NCI-H1048 (cell line): ENCODE measurements at places on chromosomes 7 and 10.

GRCh38 chr10:78579995-78580394 lies 488.8 kb upstream of the ZMIZ1 start:
- DNase-seq: no peak

- no peak for DNase-seq
Observed at GRCh38 chr7:151099486-151100211, 13.4 kb downstream of the AGAP3 start.

GRCh38 chr7:116810267-116811116 lies 51.9 kb upstream of the CAPZA2 start:
- DNase-seq: peak; percentile 32

DNA sequence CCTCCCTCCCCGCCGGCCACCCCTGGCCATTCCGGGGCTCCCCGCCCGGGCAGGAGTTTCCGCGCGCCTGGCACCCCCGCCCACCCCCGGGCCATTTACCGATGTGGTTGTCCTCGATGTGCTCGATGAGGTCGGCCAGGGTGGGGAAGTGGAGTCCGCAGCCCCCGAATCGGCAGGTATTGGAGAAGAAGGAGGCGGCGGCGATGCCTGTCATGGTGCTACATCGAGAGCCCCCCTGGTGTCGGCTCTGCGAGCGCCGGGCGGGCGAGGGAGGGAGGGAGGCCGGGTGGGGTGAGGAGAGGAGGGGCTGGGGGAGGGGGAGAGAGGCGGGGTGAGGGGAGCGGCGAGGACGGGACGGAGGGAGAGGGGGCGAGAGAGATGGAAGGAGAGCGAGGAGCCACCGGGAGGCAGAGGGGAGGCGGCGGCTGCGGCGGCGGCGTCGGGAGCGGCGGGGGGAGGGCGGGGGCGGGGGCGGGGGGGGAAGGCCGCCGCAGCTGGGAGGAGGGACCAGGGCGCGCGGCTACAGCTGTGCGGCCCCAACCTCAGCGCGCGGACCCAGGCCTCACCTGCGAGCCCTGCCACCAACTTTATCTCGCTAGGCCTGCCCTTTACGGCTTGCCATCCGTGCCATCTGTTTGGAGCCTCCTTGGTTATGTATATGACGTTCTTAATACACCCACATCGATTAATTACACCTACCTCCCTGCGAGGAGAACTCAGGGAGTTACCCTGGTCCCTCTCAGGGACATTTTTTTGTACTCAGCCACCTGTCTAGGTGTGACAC lies at the start of gene JAZF1:
Gene JAZF1 (minus strand): TSS at position 432 of the 784 bp plus-strand sequence.
- no peak for DNase-seq

DNA sequence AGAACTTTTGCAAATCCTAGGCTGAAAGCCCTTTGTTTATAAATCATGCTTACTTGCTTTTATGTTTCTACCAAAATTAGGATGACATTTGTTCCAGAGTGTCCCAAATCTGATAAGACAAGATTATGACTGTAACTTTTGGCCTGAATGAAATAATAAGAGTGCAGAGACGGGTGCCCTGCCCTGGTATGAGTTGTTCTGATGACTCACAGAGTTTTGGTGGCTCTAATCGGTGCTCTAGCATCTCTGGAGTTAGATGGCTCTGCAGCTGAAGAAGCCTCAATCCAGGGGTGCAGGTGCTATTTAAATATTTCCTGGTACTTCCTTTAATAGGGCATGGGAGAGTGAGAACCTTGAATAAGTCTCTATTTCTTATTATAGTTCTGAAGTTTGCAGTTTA lies 102.2 kb upstream of the ELMO1 start:
- DNase-seq: no peak

GRCh38 chr7:127946847-127947246 lies 84.4 kb downstream of the LRRC4 start:
- no peak for DNase-seq

DNA sequence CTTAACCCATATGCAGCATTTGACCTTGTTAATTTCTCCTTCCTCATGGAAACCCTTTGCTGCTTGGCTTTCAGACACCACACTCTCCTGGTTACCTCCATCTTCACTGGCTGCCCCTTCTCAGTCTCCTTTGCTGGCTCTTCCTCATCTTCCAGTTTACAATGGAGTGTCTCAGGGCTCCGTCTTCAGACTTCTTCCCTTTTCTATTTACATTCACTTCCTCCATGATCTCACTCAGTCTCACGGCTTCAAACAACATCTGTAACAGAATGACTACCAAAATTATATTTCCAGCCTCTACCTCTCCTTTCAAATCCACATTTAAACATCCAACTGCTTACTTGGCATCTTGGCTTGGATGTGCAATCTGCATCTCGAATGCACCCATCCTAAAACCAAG lies 140.4 kb downstream of the DKK1 start:
- DNase-seq: no peak

GRCh38 chr7:22809902-22810642 lies 12.6 kb downstream of the TOMM7 start:
- no peak for DNase-seq

GRCh38 chr7:150686030-150686631 lies 625 bp downstream of the GIMAP2 start:
- DNase-seq: no peak

DNA sequence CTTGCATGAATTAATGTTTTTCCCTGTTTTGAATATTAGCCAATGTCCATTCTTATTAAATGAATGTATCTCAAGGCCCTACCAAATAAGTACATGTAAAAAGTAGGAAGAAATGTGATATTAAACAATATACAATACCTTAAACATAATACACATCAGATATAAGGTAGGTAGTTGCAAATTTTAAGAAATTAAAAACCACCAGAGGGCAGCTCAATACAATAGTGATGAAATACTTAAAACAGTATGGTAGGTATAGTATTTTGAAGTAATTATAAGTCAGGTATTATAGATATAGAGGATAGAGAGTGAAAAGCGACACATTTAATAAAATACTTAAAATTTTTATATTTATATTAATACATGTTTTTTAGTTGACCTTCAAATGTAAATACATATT lies 43.6 kb upstream of the CDK14 start:
- no peak for DNase-seq

DNA sequence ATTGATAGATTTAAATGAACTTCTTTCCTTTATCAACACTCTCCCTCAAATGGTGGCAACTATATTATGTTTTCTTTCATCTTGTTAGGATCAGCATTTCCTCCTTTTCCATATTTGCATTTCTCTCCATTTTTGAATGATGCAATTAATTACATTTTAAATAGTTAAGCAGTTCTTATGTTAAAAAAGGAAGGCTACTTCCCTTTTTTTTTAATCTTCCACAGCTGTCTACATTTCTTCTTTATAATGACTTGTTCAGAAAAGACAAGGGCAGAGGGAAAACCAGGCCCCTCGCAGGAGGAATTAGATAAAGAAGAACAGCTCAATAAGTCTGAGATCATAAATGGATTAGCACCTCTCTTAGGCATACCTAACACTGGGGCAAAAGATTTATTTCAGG lies 208.9 kb downstream of the ARL4A start:
- DNase-seq: no peak

DNA sequence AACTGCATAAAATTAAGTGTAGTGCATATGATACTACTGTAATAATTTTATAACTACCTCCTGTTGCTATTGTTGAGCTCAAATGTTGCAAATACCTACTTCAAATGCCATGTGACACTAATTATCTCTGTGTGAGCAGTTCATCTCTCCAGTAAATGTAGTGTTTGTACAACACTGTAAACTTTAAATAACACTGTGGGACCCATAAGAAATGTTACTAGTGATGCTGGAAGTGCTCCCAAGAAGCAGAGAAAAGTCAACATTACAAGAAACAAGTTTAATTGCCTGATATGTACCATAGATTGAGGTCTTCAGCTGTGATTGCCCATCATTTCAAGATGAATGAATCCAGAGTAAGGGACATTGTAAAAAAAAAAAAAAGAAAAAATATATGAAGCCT lies 39.9 kb downstream of the RALA start:
- DNase-seq: no peak

DNA sequence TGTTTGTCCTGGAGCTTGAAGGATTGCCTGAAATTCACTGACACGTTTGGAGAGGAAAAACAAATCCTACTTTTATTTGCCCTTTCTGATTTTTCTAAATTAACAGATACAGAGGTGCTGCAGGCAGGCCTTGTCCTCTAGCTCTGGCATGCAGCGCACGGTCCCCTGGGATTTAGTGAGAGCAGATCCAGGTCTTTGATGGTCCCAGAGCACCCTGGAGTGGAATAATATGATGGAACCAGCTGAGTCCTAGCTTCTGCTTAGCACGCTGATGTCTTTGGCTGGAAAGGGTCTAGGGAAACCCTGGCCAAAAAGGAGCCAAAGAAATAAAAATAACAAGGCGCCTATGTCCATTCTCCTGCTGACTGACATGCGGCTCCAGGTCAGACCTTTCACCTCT lies 40.5 kb downstream of the C10orf120 start:
- DNase-seq: no peak

DNA sequence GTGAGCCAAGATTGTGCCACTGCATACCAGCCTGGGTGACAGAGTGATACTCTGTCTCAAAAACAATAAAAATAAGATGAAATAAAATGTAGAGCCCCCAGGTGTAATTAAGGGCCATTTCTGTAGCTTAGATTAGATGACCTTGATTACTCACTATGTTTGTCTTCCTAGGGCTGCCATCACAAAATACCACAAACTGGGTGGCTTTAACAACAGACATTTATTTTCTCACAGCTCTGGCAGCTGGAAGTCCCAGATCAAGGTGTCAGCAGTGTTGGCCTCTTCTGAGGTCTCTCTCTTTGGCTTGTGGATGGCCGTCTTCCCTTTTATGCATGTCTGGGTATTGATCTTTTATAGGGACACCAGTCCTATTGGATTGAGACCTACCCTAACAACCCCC lies 6.1 kb downstream of the PTER start:
- DNase-seq: no peak

GRCh38 chr7:127699853-127700252 lies 47.9 kb downstream of the SND1 start:
- DNase-seq: no peak

- DNase-seq: no peak
Observed at GRCh38 chr10:9228771-9229170, 1174.3 kb downstream of the GATA3 start.

GRCh38 chr7:106021151-106022067 lies 58.3 kb downstream of the CDHR3 start:
- DNase-seq: no peak

DNA sequence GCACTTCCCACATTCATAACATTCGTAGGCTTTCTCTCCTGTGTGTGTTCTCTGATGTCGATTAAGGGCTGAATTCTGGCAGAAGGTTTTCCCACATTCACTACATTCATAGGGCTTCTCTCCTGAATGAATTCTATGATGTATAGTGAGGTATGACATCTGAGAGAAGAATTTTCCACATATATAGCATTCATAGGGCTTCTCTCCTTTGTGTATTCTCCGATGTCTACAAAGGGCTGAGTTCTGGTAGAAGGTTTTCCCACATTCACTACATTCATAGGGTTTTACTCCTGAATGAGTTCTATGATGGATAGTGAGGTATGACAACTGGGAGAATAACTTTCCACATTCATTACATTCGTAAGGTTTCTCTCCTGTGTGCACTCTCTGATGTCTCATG lies 15.6 kb downstream of the ZNF12 start:
- no peak for DNase-seq

DNA sequence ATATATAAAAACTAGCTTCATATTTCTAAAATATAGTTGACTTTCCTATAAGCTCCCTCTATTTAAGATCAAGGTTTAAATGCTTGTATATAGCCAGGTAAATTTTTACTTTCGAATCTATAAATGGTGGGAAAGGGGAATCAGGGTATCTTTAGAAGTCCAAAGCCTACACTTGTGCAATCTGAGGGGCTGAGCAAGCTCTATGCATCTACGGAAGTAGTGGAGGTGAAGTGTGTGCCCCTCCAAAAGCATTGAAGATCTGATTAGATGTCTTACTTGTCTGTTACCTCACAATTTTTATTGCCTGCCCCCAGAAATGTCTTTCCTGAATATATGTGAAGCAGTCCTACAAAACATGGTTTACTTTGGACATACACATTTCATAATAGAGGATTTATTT lies 1.6 kb downstream of the AKAP9 start:
- DNase-seq: no peak

DNA sequence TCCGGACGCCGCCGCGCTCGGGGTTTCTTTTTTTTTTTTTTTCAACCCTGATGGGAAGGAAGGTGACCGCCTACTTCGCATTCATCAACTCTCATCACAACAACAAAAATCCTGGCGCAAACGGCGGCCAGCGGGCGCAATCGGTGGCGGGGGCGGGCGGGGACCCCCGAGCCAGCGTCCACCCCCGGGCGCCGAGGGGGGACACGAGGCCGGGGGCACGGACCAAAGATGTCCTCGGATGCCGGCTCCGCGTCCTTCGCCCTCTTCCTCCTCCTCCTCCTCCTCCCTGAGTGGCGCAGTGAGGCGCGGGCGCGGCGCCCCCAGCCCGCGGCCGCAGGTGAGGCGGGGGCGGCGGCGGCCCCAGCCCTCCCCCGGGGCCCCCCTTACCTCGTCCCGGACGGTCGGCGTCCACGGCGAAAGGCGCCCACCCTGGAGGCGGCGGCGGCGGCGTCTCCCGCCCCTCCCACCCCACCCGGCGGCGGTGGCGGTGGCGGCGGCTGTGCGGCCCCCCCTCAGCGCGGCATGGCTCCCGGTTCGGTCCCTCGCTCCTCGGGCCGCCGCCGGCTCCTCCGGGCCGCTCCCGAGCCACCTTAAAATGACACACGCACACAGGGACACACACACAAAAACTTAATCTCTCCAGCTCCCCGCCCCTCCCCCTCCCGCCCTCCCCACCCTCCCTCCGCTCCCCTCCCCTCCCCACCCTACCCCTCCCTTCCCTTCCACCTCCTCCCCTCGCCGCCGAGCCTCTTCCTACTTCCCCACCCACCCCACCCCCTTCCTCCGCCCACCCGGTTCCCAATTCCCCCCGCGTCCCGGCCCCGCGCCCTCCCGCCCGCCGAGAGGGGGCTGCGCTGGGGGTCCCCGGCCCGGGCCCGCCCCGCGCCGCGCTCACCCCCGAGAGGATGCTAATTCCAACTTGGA lies at the start of gene CTBP2:
Gene CTBP2 (minus strand): TSS at position 632 of the 924 bp plus-strand sequence.
- DNase-seq: no peak

DNA sequence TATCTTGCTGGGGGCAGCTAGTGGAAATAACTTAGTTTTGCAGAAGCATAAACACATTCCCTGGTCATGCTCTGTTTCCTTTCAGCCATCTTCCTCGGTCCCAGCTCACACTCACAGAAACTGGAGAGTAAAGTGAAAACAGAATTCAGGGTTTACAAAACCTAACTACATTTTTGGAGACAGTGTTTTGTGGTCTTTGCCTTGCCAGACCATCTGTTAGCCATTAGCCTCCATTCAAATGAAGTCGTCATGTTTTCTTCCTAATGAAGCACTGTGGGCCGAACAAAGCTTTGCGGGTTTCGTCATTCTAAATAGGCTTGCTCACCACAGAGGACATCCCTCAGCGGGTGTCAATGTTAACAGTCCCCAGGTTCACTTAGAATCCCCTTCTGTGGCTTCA lies 214.6 kb upstream of the TMEM72 start:
- no peak for DNase-seq

DNA sequence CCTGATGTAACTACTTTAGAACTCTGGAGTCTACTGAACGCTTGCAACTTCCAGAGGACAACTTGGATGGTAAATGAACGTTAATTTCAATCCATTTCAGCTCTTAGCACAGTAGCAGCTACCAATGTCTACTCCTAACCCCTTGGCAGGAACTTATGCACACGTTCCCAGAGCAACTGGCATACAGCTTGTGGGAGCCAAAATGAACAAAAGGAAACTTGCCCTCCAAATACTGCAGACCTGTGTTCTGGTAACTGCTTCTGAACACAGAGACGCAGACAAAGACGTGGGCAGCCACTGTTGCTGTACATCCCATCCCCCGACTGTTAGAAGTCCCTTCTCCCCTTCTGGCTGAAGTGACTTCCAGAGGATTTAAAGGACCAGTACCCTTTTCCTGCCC lies 61.3 kb downstream of the XPNPEP1 start:
- DNase-seq: no peak
